Spleen (tissue), 13 donors: ENCODE measurements at places on chromosomes 7 and 10.

DNA sequence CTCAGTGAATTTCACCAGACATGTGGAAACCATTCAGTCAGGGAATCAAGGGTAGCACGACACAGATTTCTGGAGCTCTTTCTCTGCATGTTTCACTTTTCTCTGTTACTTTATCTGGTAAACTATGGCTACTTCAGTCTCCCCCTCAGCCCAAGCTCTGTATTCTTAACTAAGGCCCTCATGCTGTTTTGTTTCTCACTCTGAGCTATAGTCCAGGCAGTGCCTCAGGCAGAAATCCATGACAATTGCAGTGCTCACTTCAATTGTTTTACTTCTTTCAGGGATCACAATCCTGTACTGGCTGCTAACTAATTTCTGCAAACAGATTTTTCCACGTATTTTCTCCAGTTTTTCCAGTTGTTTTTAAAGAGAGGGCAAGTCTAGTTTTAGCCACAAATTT is 1599.9 kb upstream of the LRRTM3 start:
- DNase-seq, result no peak

DNA sequence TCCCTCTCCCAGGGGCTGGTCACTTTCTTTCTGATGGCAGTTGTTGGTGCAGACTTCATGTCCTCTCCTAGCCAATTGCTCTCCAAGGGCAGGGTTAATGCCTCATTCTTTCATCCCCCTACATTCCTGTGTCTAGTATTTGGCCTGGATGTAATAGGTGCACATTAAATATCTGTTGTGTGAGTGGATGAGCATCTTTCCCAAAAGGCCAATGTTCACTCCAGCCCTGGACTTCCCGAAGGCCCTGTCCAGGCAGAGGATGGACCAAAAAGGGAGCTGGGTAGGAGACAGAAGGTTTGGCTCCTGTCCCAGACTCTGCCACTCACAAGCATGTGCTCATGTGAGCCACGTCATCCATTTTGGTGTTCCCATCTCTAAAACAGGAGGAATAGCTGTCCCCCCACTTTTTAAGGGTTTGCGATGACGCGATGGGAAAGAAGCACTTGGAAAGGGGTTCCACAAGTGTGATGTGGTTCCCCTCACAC is 47.5 kb downstream of the RGS10 start:
- DNase-seq, result no peak

DNA sequence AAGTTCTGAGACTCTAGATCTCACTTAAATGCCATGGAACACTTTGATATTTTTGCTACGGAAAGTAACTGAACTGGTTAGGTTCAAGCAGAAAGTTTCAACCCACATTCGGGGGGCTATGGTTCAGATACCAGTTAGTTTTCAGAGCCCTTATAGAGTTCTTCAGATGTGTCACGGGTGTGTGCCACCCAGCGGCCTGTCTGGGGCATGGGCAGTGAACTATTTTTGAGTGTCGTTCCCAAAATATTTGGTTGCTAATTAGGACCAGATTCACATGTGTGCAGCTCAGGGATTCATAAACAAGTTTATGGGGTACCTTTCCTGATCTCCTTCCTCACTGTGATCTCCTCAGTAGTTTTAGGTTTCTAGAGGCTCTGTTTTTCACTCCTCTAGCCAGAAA is 271.9 kb downstream of the C7orf25 start:
- DNase-seq, result no peak

- no peak for DNase-seq
Measured at GRCh38 chr10:7511612-7512011, 100.8 kb upstream of the SFMBT2 start.

DNA sequence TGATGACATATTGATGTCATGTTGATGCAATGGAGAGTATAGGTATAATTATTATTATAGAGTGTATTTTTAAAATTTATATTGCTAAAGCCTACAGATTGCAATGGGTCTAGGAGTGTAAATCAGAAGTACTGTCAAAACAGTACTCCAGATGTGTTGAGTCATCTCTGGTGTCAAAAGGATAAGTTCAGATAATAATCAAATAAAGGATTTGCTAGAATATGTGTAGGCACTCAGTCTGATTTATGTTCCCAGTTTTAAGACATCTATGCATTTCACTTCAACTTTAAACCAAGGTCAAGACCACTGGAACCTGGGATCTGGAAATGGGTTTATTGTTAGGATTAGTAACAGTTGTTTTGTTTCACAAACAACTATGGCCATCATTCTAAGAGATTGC is 342.3 kb upstream of the BMPER start:
- DNase-seq, result no peak

- DNase-seq, result no peak
Measured at GRCh38 chr10:133185916-133186315, 25.9 kb downstream of the KNDC1 start.

DNA sequence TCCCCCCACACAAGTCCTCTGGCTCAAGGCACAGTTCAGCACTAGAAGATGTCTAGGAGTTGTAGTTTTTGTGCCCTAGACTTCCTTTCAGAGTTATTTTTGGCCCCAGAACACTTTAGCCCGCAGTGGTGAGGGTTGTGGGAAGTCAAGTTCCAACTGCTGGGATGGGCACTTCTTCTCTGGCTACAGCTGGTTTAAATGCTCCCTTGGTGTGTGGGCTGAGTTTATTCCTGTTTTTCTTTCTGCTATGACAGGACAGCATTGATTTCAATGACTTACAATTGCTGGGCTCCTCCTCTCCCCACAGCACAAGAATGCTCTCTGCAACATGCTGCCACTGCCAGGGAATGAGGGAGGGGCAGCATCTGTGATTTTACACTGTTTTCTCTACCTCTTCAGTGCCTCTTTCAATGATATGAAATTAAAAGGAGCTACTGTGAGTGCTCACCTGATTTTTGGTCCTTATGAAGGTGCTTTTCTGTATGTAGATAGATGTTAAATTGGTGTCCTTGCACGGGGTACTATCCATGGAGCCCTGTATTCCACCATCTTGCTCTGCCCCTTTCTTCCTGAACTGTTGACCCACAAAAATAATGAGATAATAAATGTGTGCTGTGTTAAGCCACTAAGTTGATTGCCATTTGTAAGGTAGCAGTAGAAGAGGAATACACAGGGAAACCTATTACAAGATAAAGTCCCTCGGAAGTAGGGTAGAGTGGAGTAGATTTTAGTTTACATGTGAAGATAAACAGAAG is 56.3 kb downstream of the SLC13A1 start:
- no peak for DNase-seq

DNA sequence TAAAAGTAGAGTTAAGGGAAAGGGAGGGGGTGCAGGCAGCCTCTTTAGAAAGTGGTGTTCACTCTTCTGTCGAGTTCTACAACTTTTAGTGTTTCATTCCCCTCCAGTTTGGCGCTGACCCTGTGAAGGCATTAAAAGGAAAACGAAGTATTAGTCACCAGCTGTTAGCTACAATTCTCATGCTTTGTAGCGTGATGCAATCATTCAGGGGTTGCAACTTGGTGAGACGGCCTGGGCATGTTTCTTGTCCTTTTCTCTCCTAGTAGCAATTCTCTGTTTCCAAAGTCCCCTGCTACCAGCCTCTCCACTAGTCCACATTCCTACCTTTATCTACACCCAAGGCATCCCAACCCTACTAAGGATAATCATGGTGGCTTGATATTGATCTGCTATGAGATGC is 33.7 kb upstream of the DGKI start:
- no peak for DNase-seq

- DNase-seq, result no peak
Measured at GRCh38 chr10:8225187-8225586, 170.7 kb downstream of the GATA3 start.

- no peak for DNase-seq
Measured at GRCh38 chr7:103577059-103577458, 131.1 kb upstream of the SLC26A5 start.

DNA sequence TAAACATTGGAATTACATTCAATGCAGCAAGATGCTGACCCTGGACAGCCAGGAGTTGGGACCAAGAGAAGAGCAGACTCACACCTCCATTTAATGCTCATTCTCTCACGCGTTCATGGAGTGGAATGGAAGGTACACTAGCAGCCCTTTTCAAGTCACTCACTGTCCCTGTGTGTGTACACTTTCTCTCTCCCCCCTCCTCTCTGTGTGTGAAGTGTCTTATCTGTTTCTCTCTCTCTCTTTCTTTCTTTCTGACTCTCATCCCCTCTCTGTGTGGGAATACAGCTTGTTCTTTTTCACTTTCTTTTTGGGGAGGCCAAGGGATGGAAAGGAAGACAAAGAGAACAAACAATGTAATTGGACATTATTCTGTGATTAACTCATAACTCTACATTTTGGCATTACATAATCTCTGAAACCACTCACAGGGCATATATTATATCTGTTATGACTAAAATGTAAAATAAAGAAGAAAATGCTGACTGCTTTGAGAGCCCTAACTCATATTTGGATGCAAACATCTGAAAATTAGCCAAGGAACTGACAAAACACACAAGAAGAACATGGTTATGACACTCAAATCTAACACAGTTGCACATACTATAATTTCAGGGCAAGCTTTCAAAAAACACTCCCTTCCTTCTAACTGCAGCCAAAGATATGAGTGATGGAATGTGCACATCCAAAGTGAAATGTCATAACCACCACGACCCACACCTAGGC is 188.8 kb downstream of the PARD3 start:
- DNase-seq, result no peak

DNA sequence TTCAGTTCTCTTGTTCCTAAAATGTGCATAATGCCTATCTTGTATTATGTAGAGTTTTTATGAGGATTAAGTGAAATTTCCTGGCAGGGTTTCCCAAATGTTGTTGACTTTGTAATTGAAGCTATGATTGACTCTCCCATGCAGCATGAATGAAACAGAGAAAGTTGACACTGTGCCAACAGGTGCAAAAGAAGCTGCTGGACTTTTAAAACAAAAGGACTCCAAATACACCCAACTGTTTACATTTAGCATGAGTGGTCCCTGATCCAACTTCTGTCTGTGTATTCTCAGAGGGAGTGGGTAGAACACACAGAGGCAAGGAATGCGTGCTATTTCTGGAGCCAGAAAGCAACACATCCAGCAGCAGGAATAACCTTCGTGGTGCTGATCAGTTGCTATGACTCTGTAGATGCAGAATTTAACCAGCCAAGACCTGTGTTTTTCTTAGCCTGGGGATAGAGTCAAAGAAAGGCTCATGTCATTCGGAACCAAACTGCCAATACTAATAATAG is 14.4 kb upstream of the RBM20 start:
- no peak for DNase-seq

GRCh38 chr10:72253578-72253977 is 20.1 kb upstream of the DDIT4 start:
- DNase-seq, result peak; percentile 39

DNA sequence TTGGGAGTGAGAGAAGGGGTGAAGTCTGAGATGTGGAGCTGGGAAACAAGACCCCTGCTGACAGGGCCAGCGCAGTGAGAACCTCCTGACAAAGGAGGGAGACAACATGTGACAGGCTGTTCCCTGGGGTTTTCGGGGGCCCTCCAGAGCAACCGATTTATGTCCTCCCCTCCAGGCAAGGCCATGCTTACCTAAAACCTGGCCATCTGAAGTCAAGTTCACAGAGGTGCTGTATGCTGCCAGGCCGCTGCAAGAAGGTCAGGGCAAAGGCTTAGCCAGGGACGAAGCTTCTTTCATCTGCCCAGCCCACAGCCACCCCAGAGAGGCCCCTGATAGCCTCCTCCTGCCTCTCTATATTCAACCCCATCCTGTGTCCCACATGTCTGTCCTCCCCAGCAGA is 20.6 kb downstream of the NPC1L1 start:
- no peak for DNase-seq

DNA sequence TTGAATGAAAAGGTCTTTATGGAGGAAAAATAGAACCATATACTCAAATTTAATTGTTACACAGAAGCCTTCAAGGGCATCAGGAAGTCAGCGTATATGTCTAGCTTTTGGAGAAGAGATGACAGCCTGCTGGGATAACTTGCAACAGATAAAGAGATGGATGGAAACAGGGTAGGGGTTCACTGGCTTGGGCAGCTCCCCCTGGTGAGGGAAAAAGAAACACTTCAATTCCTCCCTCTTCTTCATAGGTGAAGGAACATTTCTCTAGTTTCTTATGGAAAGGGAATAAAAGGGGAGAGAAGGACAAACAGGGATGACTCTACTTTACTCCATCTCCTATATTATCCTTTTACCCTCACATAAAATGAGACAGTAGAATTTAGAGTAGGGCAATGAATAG is 635.7 kb downstream of the PHTF2 start:
- no peak for DNase-seq
